Omental fat pad (tissue), 4 donors: ENCODE measurements at places on chromosomes 1 and 21. TPM values are rescaled to one million over a fixed set of nuclear protein-coding genes. Genes with fewer than 3 reads are reported as not detected.
A peak's percentile ranks its signal among the peaks of the same experiment; 100 is the strongest.

DNA sequence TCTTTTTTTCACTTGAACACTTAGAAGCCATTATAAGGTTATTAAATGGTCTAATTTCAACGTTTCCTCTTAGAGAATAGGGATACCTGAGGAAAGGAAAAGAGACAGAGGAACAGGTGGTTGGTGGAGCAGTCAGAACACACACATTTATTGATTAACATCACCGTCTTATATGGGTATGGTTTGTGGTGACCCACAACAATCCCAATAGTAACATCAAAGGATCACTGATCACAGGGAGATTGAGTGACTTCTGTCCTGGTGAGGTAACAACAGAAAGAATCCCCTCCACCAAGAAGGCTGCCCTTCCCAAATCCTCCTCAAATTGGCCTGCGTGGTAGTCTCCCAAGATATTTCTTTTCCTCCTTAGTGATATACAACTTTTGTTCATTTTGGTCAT lies 474.0 kb downstream of the PLPP3 start:
- no peak for DNase-seq

DNA sequence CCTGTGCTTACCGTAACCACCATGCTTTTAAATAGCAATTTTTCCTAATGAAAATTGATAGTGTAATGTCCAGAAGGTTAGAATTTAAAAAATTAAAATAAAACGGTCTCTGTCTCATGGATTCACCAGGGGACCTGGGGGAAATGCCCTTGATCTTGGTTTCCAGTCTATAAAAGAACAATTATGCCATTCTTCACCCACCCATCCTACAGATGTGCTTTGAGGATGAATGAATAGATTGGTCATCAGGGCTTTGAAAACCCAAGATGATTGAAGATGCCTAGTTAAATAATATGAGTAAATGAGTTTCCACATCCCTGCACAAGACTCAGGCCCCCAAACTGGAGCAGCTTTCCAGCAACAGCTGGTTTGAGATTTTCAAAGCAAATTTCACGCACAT lies 38.7 kb downstream of the CNN3 start:
- no peak for DNase-seq

CAMSAP2 gene
- total RNA-seq, result 65.2 TPM

DNA sequence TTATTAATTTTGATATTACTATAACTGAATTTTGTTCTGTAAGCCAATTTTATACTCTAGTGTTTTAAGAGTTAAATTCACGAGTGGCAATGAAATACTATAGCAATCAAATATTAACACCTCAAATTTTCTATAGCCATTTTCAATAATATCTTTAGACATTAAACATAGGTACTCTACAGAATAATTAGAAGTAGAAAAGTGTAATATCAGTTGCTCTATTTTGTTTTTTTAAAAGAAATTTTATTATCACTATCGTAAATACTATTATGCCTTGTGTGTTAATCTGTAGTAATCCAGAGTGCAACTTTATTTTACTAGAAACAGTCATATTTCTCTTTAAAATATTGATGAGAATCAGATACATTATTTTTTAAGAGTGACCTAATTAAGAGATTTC lies 691.2 kb downstream of the USP25 start:
- no peak for DNase-seq

DNA sequence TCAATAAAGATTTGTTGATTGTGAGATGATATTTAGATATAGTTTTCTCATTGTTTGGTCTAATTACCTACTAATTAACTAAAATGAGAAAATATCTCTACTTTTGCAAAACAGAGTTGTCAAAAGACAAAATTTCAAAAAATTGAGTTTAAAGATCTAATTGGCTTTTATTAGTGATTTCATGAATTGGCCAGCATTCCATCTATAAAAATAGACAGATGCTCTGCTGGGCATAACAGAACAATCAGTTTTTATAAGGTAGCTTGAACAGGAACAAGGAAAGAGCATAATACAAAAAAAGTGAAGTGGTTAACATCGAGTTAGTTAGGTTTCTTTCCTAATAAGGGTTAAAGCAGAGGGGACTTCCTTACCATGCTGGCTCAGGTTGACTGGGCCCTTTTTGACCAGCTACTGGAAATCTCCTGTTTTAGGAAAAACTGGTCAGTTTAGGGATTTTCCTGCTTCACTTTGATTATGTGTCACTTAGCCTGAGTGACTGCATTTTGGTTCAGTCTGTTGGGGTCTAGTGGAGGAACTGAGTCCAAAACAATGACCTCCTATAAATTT lies 63.0 kb downstream of the VCAM1 start:
- no peak for DNase-seq

A3GALT2 gene
- not detected for total RNA-seq

DNA sequence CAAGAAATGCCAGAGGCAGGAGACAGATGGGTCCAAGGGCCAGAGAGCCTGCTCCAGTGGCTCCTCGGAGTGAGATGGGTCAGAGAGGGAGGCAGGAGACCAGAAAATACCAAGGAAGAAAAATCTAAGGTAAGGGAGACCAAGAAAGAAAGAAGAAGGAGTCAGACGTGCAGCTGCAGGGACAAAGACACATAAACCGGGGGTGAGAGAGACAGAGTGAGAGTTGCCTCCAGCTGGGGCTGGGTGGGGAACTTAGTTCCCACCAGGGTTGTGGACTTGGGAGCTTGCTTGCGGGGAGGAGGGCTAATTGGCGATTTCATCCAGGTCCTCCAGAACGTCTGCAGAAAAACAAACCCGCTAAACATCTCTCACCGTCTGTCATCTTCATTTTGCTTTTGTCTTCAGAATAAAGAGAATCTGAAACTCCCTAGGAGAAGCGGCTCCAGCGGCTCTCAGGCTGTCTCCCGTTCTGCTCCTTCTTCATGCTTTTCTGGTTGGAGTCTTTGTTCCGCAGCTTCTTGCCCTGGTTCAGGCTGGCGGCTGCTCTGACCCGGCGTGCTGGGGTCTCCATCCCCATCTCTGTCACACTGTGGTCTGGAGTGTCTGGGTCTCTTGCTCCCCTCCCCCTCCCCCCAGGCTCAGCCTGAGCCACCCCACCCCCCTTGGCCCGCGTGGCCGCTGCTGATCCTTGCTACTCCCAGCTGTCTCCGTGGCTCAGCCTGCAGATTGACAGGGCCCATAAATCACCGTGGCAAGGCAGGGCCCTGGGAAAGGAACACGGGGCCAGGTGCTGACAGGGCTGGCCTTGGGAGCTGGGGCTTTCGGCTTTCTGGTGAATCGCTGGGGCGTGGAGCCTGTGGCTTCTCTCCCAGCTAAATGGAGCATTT lies 66.6 kb downstream of the UBIAD1 start:
- DNase-seq, result no peak

GRCh38 chr1:160070243-160071163 lies 543 bp upstream of the KCNJ10 start:
- peak; percentile 51 for DNase-seq
